WERI-Rb-1 (cell line): ENCODE measurements at places on chromosomes 11 and 22.
A peak's percentile ranks its signal among the peaks of the same experiment; 100 is the strongest.

GRCh38 chr22:23090457-23090835 is 20.1 kb downstream of the GNAZ start:
- no peak for DNase-seq

DNA sequence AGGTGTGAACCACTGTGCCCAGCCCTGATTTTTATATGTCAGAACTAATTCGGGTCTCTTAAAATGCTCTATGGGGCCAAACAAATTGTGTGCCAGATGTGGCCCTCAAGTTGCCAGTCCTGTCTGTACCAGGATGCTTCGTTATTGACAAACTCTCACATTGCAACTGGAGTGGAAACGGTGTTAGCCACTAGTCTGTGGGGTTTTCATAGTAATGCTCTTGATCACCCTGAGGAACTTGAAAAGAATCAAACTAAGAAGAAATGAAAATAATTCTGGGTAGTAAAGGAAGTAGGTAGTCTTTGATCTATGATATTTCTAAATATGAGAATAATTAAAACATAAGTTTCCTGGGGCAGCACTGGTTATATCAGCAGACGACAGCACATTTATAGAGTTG is 67.3 kb upstream of the ADSL start:
- DNase-seq, result no peak

DNA sequence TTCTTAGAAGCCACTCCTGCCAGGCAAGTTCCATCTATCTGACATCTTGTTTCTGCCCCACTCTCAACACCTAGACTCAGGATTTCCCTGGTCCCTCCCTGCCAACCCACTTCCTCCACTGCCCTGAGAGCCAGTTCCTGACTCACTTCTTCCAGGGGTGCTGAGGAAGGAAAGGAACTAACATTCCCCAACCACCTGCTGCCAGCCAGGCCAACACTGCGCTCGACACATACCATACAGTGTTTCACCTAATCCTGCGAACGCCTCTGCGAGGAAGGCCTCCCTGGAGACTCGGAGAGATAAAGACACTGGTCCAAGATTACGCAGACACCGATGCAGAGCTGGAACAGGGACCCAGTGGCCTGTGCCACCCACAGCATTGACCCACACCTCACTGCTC is 40.2 kb downstream of the MICAL3 start:
- no peak for DNase-seq

DNA sequence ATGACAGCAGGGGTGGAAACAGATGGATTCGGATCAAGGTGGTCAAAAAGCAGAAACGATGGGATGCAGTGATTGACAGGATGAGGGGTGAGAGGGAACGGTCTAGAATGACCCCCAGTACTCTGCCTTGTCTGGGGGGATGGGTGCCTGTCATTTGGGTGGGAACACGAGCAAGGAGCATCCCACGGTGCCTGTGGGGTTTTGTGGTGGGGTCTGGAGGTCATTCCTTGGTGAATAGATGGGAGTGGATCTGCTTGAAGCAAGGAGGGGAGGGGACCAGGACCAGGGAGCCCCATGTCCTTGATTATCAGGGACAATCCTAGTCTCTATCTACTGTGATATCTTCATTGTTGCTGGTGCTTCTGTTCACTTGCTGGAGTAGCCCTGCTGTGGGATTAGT is 8.1 kb upstream of the CERK start:
- no peak for DNase-seq

DNA sequence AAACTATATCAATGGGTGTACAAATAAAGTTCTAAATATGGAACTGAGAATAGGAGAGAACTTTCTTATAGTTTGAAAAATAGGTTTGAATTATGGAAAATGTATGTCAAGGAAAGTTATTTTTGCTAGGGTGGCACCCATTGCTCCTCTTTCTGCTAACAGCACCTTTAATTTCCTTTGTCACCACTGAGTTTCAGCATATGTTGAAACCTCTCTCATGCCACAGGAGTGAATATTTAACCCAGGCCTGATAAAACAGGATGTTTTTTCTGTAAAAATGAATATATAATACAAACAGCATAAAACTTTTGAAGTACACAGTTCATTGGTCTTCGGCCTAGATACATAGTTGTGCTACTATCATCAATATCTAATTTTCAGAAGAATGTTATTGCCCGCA is 385.5 kb upstream of the ANO5 start:
- DNase-seq, result no peak

- no peak for DNase-seq
Observed at GRCh38 chr11:17700991-17701390, 18.4 kb upstream of the MYOD1 start.

- peak; percentile 36 for DNase-seq
Observed at GRCh38 chr11:34243600-34244464, 114.0 kb downstream of the ABTB2 start.

DNA sequence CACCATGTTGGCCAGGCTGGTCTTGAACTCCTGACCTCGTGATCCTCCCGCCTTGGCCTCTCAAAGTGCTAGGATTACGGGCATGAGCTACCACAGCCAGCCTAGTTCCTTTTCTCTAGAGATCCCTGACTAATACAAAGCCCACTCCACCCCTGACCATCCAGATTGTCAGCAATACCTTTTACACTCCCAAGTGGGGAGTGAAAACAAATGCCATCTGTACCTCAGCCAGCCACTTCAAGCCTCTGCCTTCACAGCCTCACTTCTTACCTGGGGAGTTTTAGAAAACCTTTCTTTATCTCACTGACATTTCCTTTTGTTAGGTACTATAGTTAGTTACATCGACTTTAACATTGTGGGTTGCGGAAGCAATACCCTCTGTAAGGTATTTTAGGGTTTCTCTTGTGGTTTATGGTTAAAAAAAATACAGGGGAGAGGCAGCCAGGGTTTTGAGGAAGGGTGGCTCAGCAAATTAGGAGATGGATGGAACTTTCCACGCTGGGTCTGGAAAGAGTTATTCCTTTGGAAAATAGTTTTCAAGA is 8.9 kb downstream of the TOM1 start:
- DNase-seq, result no peak

DNA sequence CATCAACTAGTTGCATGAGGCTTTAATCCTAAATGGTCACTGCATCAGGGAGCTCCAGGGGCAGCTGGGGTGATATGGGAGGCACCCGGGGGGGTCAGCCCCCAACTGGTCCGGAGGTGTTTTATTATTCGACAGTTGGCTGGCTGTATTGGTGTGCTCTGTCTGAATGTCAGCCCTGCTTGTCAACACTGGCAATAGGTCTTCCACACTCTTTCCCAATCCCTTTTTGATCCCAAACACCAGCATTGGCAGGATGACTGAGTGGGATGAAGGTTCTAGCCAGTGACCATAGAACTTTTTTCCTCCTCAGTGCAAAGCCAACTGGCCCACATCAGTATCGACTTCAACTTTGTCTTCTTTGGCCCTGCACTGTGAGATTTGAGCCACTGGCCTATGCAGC is 8.9 kb upstream of the LDLRAD3 start:
- no peak for DNase-seq

- no peak for DNase-seq
Observed at GRCh38 chr11:83572581-83573496, 286.7 kb upstream of the CCDC90B start.

- no peak for DNase-seq
Observed at GRCh38 chr22:23579280-23579679, 810 bp downstream of the IGLL1 start.

- peak; percentile 87 for DNase-seq
Observed at GRCh38 chr11:78417888-78418583, 416 bp upstream of the GAB2 start.

- DNase-seq, result peak; percentile 48
Observed at GRCh38 chr22:22748297-22748743, 103.9 kb downstream of the GGTLC2 start.

DNA sequence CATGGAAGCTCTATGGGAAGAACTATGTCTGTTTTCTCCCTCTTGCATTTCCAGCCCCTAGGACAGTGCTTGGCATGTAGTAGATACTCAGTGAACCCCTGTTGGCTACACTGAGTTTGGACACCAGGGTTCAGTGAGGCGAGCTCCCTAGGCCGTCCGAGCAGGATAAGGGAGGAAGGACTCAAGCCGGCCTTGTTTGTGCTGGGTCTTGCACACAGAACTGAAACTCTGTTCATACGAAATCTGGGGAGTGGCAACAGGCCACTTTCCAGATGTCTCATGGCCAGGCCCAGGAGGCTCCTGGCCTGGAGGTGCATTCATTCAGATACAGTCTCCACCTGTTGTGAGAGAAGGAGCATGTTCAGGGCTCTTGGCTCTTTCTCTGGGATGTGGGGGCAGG is 23.6 kb upstream of the LMO1 start:
- no peak for DNase-seq

DNA sequence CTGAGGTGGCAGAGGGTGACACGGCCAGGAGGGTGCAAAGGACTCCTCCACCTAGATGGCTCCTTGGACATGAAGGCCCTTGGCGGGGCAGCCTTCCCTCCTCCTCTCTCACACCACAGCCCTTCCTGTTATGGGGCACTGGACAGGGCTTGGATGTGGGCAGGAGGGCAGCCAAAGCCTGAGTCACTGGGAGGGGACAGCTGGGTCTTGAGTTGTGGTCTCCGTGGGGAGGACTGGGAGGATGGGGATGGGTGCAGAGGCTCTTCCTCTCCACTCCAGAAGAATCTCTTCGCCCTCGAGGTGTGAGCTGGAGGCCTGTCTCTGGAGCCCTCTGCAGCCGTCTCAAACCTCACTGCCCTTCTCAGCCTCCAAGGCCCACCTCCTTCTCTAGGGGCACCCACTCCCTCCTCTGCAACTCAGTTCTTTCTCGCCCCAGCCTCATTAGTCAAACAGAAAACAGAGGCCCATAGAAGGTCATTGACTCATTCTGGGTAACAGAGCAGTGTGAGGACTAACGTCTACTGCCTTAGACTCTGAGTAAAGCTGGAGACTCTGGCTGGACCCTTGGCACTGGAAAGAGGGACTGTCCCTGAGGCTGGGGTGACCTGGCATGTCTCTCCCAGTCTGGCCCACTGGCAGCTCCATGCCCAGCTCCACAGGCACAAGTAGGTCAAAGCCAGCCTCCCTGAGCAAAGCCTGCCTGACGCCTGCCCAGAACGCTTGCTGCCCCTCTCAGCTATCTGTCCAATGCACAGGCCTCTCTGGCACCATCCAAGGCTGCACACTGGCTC is 47.5 kb upstream of the CDON start:
- no peak for DNase-seq

GRCh38 chr11:3203221-3204043 is 15.2 kb downstream of the MRGPRG start:
- DNase-seq, result peak; percentile 41

- no peak for DNase-seq
Observed at GRCh38 chr11:70326365-70326811, 55.9 kb downstream of the PPFIA1 start.

GRCh38 chr22:28711820-28712777 is 29.5 kb downstream of the CHEK2 start:
- no peak for DNase-seq

DNA sequence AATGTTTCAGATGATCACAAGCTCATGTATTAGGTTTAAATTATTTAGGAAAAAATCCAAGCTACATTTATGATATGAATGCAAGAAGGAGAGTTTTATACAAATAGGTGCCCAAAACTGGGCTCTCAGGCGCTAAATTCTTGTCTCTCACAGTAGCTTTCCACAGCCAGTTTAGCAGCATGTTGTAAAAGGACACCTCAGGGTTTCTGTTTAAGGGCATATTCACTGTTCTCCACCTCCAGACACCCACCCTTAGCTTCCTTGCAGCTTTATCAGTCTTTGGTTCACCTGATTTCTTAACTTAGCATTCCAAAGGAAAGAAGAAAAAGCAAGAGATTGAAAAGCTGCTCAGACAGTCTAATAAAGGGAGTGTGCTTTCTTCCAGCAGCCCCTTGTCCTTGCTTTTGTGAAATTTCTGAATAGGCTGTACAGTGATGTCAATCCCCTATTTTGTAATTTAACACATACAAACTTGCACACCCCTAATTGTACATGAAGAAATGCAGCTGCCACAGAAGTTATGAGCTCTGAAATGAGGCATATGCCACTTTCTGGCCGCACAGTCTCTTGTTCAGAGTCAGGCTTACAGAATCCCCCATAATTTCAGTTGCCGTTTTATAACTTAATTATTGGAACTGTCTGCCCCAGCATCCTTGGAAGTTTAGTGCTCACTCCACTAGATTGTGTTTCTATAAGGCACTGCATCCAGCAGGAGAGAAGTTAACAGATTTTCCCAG is 262.1 kb downstream of the DDX10 start:
- DNase-seq, result no peak

- no peak for DNase-seq
Observed at GRCh38 chr22:37823134-37823985, at the start of gene GALR3. TSS of gene GALR3 (plus strand) at chr22:37823382. CDS start at chr22:37823407, 25 bp downstream.

DNA sequence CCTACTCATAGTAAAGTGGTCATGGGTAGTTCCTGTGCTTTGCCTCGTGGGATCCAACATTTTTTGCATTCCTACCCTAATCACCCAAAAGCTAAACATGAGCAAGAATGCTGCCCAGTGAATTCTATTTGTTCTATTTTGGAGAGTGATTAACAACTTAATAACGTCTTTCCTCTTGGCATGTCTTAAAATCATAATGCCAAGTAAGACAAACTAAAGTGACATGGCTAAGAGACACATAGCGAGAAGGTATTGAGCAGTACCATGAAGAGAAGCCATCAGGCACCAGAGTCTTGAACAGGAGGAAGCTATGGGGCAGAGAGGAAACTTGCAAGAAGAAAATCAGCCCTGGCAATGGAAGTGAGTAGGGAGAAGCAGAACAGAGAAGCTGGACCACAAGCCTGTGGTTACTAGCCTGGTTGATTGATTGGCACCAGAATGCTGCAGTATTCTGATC is 32.0 kb downstream of the EXPH5 start:
- DNase-seq, result no peak

DNA sequence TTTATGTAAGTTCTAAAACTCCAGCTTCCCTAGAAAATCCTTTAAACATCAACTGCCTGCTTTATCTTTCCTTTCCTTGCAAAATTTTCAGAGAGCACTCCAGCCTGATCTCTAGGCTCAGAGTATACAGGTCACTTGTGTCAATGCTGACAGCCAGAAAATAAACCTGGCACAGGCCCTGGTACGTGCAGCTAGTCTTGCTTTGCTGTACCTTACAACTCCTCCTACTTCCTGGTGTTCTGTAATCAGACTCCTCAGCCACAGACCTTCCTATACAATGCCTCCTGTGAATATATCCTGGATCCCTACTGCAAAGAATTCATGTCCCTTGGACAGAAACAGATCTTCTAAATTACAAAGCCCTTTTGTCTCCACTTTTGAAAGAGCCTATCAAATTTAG is 24.2 kb upstream of the TMEM123 start:
- no peak for DNase-seq

DNA sequence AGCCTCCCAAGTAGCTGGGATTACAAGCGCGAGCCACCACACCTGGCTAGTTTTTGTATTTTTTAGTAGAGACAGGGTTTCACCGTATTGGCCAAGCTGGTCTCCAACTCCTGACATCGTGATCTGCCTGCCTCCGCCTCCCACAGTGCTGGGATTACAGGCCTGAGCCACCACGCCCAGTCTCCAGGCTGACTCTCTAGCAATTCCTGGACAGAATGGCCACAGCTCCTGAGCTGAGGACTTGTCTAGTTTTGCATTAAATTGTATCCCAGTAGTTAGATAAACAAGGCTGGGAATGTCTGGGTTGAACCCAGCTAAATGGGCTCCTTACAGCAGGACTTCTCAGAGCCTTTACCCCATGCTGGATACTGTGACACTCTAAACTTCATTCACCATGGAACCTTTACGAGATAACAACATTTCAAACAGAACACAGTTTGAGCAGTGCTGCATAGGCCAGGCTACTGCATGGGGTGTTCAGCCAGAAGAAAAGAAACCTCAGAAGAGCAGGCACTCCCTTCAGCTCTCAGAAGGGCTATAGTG is 13.9 kb upstream of the MOGAT2 start:
- no peak for DNase-seq

GRCh38 chr11:117606790-117607189 is 190.2 kb downstream of the DSCAML1 start:
- DNase-seq, result no peak

GRCh38 chr22:48868554-48868953 is 959.1 kb downstream of the BRD1 start:
- no peak for DNase-seq
